ENCODE measurements at places on chromosomes 4 and X. TPM values are rescaled to one million over a fixed set of nuclear protein-coding genes. Genes with fewer than 3 reads are reported as not detected.

Gene TSPYL2
- total RNA-seq: 18.8 TPM

Gene SERTM2
- not detected for total RNA-seq

Gene HSD17B13
- 0.24 TPM for total RNA-seq

Gene ATP6AP2
- total RNA-seq: 141 TPM

Gene GAB1
- 12.9 TPM for total RNA-seq

Gene LINC00632
- total RNA-seq: 22.1 TPM

Gene SAGE1
- total RNA-seq: not detected

Gene SLC9A7
- 21.7 TPM for total RNA-seq

Gene IQCM
- not detected for total RNA-seq

Gene NUDT11
- total RNA-seq: 11.4 TPM

Gene ETDA
- total RNA-seq: not detected

Gene IL2RG
- not detected for total RNA-seq

Gene LDB2
- 10.2 TPM for total RNA-seq

Gene BMPR1B
- 1.0 TPM for total RNA-seq

Gene FAT1
- 219 TPM for total RNA-seq

Gene CITED1
- total RNA-seq: not detected

Gene AREG
- total RNA-seq: 129 TPM

Gene ARHGAP6
- total RNA-seq: 15.3 TPM

Gene UBE2A
- total RNA-seq: 49.1 TPM

Gene RAI2
- total RNA-seq: 0.78 TPM

Gene ZNF275
- 8.1 TPM for total RNA-seq

Gene PSAPL1
- total RNA-seq: not detected

Gene CNGA1
- total RNA-seq: not detected

Gene BTK
- not detected for total RNA-seq

Gene OCIAD2
- 17.5 TPM for total RNA-seq

Gene P2RY8
- total RNA-seq: not detected

Gene SRPX2
- total RNA-seq: 79.9 TPM
